ENCODE measurements at places on chromosomes 16 and 17.

GRCh38 chr17:68491381-68492231, 20.6 kb upstream of the PRKAR1A start:
- DNase-seq: peak; percentile 82

- DNase-seq: peak; percentile 94
Observed at GRCh38 chr16:31253642-31254045, 6.1 kb upstream of the ITGAM start.

DNA sequence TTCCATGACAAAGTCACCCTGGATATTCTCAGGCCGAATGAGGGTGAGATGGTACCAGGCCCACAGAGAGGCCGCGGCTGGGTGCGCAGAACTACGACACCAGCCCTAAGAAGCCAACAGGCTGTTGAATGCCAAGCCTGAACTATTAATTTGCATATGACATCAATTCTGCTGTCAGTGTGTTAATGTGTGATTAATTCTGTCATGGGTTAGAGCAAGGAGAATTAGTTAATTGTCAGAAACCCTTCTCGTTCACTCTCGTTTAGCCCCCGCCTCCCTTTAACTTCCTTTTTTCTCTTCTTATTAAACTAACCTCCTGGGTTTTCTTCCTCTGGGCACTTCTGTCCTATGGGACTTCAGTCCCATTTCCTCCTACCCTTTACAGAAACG, 123.4 kb downstream of the ZFHX3 start:
- DNase-seq: no peak

GRCh38 chr17:77930780-77931768, 27.4 kb upstream of the TNRC6C start:
- no peak for DNase-seq

GRCh38 chr16:75294773-75295459, 43.5 kb upstream of the BCAR1 start:
- no peak for DNase-seq

GRCh38 chr17:82179946-82180475, 32.6 kb downstream of the CCDC57 start:
- DNase-seq: no peak

GRCh38 chr16:74842413-74842812, 67.8 kb upstream of the FA2H start:
- DNase-seq: no peak

- DNase-seq: no peak
Observed at GRCh38 chr16:74100395-74101326, 196.0 kb upstream of the PSMD7 start.

DNA sequence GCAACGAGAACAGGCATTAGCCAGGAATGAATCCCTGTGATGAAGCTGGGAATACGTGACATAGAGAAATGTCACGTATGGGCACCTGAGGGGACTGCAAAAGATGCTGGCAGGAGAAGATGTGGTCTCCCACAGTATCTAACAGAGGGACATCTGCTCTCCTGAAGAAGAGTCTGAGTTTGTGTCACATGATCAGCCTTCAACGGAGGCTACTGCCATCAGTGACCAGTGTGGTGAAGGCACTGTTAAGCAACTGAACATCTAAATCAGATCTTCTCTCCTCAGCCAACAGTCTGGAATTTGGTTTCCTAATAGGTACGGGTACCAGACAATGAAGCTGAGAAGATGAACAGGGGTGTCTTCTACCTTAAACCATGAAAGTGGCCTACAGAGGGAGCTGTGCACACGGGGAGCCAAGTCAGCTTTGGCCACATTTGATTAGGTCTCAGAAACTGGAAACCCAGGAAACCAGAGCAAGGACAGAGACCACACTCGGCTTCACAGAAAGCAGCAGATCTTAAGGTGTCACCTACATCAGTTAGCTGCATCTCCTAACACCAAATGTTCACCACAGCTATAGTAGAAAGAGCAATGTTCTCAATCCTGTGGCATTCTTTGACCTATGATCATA, 41.8 kb downstream of the BRD7 start:
- DNase-seq: peak; percentile 1

- no peak for DNase-seq
Observed at GRCh38 chr17:50210240-50211225, 9.1 kb upstream of the COL1A1 start.

GRCh38 chr17:64357191-64357981, 33.3 kb downstream of the PECAM1 start:
- DNase-seq: no peak

GRCh38 chr17:66387392-66387981, 85.1 kb downstream of the PRKCA start:
- no peak for DNase-seq

DNA sequence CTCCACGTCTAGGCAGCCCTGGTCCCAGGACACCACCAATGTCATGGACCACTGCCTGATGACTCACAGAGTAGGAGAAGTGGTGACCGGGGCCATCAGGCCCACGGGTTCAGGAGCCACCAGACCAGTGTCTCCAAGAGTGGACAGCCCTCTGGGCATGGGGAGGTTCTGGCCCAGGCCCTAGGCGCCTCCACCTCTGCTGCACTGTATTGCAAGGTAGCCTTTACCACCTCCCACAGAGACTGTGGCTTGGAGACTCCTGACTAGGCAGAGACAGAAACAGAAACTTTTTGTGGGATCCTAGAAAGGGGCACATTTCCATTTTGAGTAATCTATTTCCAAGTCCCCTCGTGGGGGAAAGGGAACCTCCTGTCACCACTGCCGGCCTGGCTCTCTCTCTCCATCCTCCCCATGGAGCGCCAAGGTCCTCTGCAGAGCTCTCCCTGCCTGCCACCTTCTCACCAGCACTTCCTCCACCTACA, 2.9 kb downstream of the CDIP1 start:
- DNase-seq: no peak

GRCh38 chr17:33572615-33573014, 279.5 kb upstream of the ASIC2 start:
- DNase-seq: no peak

DNA sequence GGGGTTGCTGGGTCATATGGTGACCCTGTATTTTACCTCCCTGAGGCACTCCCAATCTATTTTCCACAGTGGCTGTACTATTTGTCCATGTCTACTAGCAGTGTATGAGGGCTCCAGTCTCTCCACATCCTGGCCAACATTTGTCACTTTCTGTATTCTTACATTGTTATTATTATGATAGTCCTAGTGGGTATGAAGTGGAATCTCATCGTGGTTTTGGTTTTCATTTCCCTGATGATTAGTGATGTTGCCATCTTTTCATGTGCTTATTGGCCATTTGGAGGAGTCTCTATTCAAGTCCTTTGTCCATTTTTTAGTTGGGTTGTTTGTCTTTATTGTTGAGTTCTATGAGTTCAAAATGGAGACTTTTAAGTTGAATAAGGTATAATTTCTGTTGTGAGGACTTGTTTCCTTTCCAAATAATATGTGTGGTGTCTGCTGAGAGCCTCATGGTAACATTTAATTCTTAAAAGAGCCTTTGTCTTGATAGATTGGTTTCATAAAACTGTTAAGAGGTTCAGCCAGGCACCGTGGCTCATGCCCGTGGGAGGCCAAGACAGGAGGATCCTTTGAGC, 108.2 kb downstream of the RPTOR start:
- no peak for DNase-seq

- no peak for DNase-seq
Observed at GRCh38 chr17:37092071-37092470, 143.3 kb downstream of the AATF start.

Measured in GF-D8 (cell line).